ENCODE measurements at places on chromosomes 1 and 21.

DNA sequence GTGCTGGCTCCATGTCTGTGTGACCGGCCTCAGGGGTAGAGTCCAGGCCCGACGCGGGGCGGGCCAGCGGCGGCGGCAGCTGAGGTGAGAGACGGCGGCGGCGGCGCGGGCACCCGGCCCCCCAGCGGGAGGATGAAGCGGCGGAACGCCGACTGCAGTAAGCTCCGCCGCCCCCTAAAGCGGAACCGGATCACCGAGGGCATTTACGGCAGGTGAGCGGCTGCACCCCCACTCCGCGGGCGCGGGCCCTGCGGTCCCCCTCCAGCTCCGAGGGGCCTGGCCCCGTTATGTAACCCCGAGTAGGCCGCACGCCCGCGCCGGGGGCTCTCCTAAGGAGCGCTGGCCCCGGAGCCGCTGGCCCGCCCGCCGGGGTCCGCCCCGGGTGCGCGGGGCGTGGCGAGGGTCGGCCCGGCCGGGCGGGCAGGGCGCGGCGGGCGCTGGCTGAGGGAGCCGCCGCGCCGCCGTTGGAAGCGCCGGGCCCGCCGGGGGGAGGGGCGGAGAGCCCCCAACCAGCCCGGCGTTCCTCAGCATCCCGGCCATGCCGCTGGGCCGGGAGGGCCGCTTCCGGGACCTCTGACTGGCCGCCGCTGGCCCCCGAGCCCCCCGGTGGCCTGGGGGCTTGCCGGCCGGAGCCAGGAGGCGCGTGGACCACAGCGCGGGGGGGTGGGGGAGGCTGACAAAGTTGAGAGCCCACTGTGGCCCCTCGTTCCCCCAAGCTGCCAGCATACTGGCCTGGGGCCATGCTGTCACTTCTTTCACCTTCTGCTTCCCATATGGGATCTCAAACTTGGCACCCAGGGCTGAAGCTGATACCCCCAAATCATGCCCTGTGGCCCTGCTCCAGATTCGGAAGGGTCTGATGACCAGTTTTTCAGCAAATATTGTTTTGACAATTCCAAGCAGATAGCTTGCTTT lies 527 bp downstream of the MACO1 start:
- no peak for DNase-seq

- no peak for DNase-seq
Observed at GRCh38 chr1:168087696-168088095, 49.0 kb downstream of the GPR161 start.

DNA sequence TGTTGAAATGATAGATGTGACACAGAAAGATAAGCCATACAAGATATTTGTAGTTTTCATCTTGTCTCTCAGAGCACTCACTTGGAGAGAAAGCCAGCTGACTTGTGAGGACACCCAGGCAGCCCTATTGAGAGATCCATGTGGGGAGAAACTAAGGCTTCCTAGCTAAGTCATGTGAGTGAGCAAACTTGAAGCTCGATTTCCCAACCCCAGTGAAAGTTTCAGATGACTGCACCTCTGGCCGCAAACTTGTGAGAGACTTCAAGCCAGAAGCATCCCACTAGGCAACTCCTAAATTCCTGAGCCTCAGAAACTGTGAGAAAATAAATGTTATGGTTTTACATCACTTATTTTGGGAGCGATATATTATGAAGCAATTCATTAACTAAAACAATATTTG lies 832.3 kb downstream of the LTN1 start:
- no peak for DNase-seq

DNA sequence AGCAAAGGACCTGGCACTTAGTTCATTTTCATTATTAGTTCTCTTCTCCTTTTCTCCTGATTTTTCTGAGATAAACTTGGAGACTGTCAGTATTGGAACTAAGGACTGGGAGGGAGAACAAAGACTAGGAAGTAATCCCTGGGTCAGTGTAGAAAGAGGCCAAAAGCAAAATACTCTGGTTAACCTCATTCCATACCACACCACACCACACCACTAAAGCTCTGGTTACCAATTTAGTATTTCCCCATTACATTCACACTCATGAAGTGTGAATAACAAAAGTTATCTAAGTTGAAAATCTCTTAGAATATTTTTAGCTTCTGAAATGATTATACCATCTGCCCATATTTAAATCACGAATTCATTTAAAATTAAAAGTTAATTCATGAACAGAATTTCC lies 68.9 kb upstream of the DMRTA2 start:
- no peak for DNase-seq

- no peak for DNase-seq
Observed at GRCh38 chr1:42211224-42211623, 46.7 kb upstream of the GUCA2A start.

- no peak for DNase-seq
Observed at GRCh38 chr1:43008115-43009060, 49.7 kb upstream of the SLC2A1 start.

DNA sequence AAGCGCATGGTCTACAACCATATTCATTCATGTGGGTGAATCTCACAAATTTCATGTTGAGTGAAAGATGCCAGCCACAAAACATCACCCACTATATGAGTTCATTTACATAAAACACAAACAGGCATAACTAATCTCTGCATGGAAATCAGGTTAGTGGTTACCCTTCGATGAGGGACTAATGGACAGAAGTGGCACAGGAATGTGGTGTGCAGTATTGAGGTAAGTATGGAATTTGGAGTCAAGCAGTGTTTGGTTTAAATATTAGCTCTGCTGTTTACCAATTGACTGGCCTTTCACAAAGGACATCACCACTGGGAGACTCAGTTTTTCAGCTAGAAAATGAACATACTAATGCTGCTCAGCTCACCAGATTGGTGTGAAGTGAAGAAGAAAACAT lies 24.2 kb downstream of the CCDC185 start:
- no peak for DNase-seq
